ENCODE measurements at places on chromosomes 1 and 21.

- DNase-seq = no peak
These were observed 44.9 kb downstream of the RAB3B start for GRCh38 chr1:51945591-51945990.

GRCh38 chr1:10378081-10378841, 20.6 kb upstream of the PGD start:
- DNase-seq = peak; percentile 63

GRCh38 chr1:93629101-93630059, 52.3 kb downstream of the BCAR3 start:
- DNase-seq = no peak

DNA sequence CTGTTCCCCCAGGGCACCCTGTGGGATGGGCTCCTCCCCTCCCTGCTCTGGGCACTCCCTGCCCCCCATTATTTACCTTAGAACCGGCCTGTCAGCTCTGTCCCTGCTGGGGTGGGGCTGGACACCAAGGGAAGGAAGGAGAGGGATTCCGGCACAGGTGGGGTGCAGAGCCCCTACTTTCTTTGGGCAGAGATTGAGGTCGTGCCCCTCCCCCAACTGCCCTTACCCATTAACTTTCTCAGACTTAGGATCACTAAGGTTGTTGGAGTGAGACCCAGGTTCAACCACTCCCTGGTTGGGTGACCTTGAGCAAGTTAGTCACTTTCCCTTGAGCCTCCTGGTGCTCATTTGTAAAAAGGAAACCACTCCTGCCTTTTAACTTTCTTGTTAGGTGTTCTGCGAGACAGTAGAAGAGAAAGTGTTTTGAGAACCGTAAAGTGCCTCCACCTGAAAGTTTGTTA, 57.0 kb upstream of the SYNC start:
- DNase-seq = no peak

DNA sequence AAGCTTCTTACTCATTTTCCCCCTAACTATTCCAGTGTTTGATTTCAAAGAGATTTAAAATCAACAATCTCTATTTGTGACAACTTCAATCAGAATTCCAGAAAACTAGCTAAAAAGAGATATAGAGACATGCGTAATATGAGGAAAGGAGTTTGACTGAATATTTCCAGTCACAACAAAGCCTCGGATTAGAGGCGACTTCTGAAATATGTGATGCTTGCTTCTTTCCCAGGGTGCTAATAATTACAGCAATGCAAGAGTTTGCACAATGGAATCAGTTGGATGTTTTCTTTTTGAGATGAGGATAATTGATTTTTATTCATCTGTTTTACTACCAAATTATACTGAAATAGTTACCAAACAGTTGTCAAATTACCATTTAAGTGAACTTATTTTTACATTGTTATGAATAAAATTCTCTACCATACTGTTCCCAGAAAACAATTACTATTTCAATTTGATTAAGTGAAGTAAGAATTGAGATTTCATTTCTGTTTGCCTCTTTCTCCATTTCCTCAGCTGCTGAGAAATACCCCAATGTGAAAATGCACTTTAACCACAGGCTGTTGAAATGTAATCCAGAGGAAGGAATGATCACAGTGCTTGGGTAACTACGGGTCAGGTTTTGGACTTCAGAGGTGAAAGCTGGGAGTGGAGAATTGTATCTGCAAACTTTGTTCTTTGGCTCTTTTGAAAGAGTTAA, 28.1 kb downstream of the KMO start:
- no peak for DNase-seq

DNA sequence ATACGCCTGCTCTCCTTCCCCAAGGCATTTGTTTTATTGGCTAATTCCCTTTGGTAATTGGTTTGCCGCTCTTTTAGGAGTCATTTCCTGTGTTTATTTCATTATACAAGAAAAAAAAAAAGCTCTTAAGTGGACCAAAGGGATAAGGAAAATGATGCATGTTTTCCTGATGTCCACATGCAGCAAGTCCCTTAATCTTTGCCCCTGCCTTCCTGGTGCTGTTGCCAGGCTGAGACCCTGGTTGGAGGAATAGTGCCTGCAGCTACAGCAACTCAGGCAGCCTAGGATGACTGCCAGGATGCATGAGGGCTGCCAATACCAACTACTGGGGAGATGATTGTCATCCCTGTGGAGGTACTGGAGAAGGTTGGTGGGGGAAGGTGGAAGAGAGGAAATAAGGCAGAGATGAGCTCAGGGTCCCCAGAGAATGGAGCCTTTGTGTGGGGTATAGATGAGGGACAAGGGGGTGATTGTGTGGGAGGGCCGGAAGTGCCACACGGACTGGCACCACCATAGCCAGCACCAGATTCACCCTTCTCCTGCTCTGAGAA, 6.1 kb upstream of the GATAD2B start:
- no peak for DNase-seq

GRCh38 chr1:110671361-110671760, 3.4 kb downstream of the KCNA3 start:
- no peak for DNase-seq

GRCh38 chr1:210201681-210202080, 30.9 kb upstream of the SERTAD4 start:
- no peak for DNase-seq

GRCh38 chr1:10623686-10624145, 149.0 kb downstream of the PEX14 start:
- DNase-seq = no peak

- DNase-seq = no peak
These were observed 626.6 kb downstream of the KCNT2 start for GRCh38 chr1:195981448-195982139.

DNA sequence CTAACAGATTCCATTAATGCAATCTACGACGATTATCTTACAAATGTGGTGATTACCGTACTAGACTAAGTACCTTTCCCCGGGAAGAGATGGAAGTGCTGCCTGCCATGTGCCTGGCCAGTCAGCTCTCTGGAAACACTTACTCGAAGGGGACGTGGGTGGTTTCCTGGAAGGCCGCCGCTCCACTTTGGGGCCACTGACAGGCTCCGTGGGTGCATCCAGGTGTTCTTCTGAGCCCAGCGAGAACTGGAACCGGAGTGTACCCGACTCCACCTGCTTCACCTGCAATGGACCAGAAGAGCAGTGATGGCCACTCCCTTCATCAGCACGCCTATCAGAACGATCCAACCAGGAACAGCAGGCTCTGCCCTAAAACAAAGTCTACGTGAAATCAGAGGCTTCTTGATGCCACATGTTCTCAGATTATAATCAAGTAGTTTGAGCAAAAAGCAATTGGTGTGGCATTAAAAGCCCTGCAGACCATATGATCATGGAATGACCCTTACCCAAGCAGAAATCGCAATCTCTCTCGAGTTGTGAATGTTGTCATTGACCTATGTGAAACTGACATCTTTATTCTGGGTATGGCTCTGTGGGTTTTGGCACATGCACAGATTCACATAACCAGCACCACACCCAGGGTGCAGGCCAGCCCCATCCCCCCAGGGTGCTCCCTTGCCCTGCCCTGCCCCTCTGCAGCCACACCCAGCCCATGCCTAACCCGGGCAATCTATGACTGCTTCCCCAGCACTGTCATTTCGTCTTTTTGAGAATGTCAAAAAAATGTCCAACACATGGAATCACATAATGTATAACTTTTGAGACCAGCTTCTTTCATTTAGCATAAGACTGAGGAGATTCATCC, 64.5 kb downstream of the NPHP4 start:
- no peak for DNase-seq

- DNase-seq = no peak
These were observed 187.9 kb downstream of the MIS18A start for GRCh38 chr21:32090956-32091355.

GRCh38 chr1:113975211-113975895, 3.9 kb upstream of the OLFML3 start:
- DNase-seq = no peak

GRCh38 chr1:37479255-37480124, 5.1 kb downstream of the ZC3H12A start:
- DNase-seq = no peak

DNA sequence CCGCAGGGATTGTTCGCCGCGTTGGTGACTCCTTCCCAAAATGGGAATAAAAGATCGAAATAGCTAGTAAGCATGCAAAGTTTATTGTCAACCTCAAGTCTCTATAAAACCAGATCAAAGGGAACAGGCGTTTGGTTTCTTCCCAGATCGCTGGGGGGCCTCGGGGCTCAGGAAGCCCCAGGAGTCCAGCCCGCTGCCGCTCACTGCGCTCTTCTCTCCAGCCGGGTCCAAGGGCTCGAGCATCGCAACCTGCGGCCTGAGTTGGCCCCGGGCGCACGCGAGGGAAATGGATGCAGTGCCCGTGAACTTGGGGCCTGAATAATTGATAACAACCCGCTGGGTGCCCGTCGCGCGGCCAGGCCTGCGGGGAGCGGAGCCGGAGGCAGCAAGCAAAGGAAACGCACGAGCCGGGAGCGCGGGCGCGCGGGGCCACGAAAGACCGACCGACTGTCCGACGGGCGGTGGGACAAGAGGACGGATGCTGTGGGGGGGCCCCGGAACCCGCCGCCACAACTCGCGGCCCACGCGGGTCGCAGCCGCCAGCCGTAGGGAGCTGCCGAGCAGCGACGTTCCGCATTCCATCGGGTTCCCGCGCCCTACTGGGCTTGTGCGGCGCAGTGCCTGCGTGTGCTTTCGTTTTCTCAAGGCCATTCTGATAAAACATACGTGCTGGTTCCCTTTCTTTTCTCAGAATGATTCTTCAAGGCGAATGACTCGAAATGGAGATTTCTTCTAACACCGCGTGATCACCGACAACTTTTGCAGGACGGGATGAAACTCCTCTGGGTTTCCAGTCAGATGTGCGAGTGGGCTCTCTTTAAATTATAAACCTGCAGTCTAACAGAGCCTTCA, 14.0 kb upstream of the ALX3 start:
- DNase-seq = no peak

DNA sequence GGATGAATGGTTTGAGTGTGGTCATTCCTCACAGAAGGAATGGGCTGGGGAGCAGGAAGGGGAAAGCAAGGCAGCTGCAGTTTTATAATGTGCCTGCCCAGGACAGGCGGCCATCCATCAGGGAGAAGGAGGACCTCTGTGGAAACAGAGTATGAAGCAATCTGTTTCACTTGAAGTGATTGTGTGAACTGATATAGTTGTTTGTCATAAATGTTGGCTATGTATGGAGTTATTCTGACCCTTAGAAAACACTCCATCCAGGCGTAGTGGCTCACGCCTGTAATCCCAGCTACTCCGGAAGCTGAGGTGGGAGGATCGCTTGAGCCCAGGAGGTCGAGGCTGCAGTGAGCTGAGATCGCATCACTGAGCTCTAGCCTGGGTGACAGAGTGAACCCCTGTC, 46.5 kb downstream of the NENF start:
- no peak for DNase-seq

- DNase-seq = peak; percentile 77
These were observed 131.6 kb downstream of the RRAGC start for GRCh38 chr1:38727684-38728584.

DNA sequence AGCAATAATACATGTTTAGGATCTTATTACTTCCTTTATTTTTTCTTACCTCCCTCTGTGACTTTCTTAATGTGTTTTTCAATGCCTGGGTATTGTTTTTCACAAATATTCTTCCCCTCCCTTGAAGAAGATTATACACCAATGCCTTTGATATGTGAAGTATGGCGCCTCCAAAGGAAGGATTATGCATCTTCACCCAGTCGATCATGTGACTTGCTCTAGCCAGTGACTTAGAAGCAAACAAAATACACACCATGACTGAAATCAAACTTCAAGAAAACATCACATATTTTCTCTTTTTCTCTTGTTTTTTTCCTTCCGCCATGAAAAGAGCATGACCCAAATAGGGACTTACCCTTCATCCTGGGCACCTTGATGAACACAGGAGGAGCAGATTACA, 297.1 kb downstream of the NCAM2 start:
- no peak for DNase-seq

DNA sequence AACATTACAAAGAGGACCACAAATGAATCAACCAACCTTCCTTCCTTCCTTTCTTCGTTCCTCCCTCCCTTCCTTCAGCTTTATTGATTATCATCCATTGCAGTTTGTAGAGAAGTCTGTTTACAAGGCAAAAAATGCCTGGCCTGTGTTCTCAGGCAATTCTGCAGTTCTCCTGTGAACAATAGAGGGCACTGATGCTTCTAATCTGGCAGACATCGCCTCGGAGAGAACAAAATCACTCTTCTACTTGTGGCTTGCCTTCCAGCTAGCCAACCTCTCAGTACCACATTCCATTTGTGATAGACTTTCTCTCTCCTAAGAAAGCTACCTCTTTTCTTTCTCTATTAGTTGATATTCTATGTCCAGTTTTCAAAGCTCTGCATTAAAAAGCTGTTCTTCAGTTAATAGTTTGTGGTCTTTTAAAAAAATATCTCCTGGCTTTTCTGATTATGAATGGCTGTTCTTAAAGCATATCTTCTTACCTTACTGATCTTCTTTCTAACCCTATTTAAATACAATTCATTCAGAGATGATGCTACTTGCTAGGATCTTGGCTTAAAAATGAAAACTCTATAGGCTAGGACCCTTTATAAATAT, 26.9 kb upstream of the ESRRG start:
- DNase-seq = peak; percentile 5

DNA sequence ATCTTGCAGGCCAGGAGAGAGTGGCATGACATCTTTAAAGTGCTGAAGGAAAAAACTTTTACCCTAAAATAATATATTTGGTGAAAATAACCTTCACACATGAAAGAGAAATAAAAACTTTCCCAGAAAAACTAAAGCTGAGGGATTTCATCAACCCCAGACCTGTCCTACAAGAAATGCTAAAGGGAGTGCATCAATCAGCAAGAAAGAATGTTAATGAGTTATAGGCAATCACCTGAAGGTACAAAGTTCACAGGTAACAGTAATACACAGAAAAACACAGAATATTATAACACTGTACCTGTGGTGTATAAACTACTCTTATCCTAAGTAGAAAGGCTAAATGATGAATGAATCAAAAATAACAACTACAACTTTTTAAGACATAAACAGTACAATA, 249.2 kb upstream of the PKN2 start:
- DNase-seq = no peak

- DNase-seq = no peak
These were observed 335.8 kb upstream of the KAZN start for GRCh38 chr1:14262637-14263036.

- no peak for DNase-seq
These were observed 8.6 kb downstream of the CC2D1B start for GRCh38 chr1:52357397-52357796.

- no peak for DNase-seq
These were observed 24.6 kb downstream of the TBCE start for GRCh38 chr1:235391874-235392273.
